NCI-H1436 (cell line): ENCODE measurements at places on chromosomes 2 and 18.

DNA sequence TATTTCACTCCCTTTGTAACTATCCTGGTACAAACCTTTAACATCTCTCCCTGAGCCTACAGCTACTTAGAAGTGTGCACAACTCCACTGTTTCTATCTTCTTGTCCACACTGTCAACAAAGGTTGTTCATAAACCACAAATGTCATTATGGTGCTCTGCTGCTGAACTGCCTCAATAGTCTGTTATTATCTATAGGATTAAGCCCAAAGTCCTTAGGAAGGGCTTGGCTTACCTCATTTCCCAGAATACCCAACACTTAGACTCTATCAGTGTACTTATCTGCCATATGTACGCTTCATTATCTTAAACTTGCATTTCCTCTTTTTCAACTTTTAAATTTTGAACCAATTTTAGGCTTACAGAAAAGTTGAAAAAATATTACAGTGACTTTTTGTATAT, 94.2 kb downstream of the HNMT start:
- no peak for DNase-seq

- DNase-seq: no peak
Observed at GRCh38 chr2:134260713-134261112, 6.8 kb downstream of the MGAT5 start.

DNA sequence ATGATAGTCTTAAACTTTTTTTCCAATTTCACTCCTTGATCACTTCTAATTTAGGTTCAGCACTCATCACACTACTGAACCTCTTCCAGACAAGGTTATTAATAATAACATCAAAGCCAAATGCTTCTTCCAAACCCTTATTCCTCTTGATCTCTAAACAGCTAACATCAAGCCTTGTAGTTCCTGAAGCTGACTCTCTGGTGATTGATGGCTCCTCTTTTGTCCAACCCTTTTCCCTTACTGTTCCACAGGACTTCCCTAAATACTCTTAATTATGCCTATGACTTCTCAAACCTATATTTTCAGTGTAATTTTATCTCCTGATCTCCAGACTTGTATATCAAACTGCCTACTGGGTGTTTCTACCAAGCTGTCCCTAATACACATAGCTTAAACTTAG, 83.9 kb downstream of the FAM228A start:
- no peak for DNase-seq

GRCh38 chr2:119495948-119496347, 28.3 kb downstream of the SCTR start:
- no peak for DNase-seq

GRCh38 chr2:59888015-59888414, 665.4 kb downstream of the BCL11A start:
- no peak for DNase-seq

GRCh38 chr2:95392730-95393455, 9.6 kb upstream of the FAHD2A start:
- no peak for DNase-seq

DNA sequence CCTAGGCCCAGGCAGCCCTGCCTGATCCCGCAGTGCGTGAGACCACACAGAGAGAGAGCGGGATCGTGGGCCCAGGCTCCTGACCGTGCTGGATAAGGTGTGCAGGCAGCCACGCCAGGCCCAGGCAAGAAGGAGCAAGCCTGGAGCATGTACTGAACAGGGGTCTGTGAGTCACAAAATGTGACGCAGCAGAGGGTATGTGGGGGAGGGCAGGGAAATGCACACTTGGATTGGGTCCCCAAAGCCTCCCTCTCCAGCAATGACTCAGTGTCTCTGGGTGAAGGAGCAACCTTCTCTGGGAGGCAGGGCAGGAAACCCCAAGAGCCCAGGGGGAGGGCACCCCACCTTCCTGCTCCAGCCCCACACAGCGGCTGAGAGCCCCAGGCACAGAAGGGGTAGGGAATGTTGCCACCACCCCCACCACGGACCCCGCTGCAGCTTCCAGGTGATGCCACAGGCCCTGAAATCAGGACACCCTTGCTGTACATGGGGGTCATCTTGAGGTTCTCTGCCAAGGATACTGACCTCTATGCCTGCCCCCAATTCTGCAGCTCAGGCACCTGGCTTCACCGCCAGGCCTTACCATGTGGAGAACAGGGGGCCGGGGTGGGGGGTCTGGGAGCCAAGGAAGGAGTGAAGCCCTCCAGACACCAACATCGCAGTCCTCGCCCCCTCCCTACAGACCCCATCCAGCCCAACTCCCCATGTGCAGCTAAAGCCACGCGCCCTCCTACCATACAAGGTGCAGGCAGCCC, 1.3 kb upstream of the GPC1 start:
- no peak for DNase-seq
